ENCODE measurements at places on chromosomes 1 and 21.

- no peak for DNase-seq
Observed at GRCh38 chr1:179773264-179773663, 30.2 kb downstream of the FAM163A start.

- peak; percentile 26 for DNase-seq
Observed at GRCh38 chr1:113929750-113930498, 800 bp downstream of the HIPK1 start.

DNA sequence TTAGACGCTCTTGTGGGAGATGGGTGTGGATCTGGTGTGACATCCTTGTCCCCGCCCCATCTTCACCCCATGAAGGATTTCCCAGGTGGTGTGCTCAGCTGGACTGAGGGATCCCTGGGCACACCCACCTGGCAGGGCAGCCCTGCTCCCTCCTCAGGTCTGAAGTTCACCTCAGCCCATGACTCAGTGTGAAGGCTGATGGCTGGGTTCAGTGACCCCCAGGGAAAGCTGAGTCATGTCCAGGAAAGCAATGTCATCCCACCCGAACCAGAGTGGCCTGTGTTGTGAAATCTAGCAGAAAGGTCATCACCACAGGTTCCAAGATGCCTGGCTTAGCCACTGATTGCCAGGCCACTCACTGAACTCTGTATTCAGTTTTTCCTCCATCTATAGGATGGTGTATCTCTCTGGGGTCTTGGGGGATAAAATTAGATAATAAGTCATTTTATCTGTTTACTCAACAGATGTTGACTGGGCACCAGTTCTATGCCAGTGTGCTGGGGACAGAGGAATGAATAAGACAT, 97.7 kb upstream of the JUN start:
- DNase-seq, result no peak

GRCh38 chr1:216665406-216665805, 57.8 kb downstream of the ESRRG start:
- no peak for DNase-seq

DNA sequence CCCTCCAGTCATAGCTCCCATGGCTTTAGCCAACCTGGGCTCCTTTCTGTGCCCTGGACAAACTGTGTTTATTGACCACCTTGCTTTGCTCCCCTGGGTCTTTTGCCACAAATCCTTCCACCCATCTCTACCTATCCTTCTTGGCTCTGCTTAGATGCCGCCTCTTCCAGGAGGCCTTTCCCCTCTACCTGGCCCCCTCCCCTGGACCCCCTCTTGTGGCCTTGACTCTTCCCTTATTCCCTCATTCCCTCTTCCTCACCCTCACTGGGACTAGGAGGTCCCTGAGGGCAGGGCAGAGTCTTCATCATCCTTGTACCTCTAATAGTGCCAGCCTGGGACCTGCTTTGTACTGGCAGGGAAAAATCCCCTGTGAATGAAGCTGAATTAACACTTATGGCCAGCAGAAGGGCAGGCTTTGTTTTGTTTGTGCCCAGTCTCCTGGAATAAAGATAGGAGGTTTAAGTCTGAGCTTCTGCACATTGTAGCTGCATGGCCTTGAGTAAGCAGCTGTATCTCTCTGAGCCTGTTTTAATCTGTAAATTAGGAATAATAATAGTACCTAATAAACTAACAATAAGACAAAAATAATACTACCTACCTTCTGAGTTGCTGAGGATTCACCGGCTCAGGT, 13.7 kb downstream of the PTPRU start:
- DNase-seq, result no peak

DNA sequence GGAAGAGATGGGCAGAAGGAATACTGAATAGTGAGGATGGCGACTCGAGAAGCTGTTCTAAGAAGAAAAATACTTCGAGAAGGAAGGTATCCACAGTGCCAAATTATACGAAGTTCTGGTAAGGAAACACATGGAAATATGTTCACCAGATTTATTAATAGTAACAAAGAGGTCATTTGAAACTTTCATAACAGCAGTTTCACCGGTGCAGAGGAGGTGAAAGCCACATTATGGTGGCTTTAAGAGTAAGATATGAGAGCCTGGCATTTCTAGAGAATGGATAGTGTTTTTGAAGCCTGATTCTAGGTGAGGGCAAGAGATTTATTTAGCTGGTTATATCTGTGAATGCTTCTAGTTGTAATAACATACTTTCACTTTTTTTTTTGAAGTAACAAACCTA, 56.2 kb downstream of the DPYD start:
- DNase-seq, result no peak

DNA sequence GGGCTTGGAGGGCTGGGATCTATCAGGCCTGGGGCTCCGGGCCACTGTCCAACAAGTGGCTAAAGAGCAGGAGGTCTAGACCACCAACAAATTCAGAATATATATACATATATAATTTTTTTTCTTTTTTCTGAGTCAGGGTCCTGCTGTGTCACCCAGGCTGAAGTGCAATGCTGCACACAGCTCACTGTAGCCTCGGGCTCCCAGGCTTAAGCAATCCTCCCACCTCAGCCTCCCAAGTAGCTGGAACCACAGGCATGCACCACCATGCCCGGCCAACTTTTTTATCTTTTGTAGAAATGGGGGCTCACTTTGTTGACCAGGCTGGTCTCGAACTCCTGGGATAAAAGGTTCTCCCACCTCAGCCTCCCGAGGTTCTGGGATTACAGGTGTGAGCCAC, 6.8 kb upstream of the LAPTM5 start:
- DNase-seq, result no peak

DNA sequence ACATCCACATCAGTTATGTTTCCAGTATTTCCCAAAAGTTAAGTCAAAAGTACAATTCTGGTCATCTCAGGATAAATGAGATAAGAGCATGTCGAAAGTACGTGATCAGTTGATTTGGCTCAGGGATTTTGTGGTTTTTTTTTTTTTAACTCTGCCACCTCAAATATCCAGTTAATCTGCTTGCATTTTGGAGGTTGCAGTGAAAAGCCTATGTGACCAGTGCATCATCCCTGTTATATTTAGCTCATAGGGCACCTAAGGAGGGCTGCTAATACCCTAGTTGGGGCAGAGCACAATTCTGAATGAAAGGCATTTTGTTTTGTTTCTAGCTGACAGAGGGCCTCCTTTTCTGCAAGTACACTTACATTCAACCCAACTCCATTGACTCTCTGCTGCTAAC, 31.7 kb upstream of the RGS16 start:
- no peak for DNase-seq

DNA sequence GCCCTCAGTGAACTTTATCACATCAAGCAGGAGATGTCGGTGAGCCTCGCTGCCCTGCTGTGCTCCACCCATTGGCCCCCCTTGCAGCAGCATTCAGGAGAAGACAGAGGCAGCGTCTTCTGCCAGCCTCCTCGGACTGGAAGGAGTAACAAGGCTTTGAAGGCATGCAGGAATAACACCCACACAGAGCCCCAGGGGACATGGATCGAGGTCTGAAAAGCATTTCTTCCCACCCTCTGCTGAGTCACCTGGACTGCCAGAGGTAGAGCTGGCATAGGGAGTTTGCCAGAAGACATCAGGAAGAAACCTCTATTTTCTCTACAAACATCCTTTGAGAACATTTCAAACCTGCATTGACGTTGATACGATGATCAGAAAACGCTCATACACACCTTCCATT, 42.9 kb downstream of the COL18A1 start:
- DNase-seq, result no peak

DNA sequence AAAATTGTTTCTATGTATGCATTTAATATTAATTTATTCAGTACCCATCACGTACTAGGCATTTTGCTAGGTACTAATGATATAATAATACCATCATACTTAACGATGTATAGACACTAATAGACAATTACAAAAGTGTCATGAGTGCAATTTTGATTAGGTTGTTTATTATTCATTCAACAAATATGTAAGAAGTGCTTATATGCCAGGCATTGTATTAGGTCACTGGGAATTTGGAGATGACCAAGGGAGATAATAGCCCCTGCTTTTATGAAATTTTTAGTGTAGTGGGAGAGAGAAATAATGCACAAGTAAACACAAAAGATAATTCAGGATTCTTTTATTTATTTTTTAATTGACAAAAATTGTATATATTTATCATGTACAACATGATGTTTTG, 18.6 kb downstream of the C1orf185 start:
- no peak for DNase-seq

GRCh38 chr1:32702599-32703478, at the start of gene SYNC:
SYNC (minus strand) TSS chr1:32702770; CDS start chr1:32702660, 110 bp downstream.
- DNase-seq, result no peak

- DNase-seq, result no peak
Observed at GRCh38 chr1:242240691-242241090, 241.8 kb upstream of the MAP1LC3C start.

DNA sequence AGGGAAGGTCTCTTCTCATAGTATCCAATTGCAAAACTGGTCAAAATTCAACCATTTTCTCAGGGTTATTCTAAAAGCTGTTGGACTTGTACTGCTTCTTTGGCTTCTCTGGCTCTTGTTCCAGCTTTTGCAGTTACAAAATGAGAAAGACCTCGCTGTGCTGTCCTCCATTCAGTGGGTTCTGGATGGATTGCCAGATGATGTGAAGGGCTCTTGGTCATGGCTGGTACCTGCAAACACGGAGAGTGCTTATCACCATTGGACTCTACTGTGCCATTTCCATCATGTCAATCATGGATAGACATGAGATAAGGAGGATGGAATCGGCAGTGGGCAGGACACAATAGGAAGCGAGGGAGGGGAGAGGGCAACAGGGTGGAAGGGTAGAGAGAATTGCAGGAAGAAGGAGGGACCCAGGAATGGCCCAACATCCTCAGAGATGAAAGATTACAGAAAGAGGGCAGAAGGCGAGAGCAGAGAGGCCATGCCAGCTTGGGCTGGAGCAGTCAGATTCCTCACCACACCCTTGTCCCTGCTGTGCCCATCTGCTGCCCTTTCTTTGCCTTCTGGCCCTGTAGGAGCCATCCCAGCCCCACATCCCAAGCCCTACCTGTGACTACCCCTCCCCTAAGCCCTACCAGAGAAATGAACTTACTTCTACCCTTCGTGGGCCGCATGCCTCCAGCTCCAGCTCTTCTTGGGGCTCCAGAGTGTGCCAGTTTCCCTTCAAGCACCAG, 70.3 kb downstream of the HIVEP3 start:
- DNase-seq, result no peak

Measured in stimulated activated CD4-positive, alpha-beta T cell treated with anti-CD3 and anti-CD28 coated beads, Interleukin-1b, Interleukin-23, amount 100 ng/mL, for 1 hour (primary cell).